T-helper 9 cell (primary cell): ENCODE measurements at places on chromosomes 11 and 22.
A peak's percentile ranks its signal among the peaks of the same experiment; 100 is the strongest.

DNA sequence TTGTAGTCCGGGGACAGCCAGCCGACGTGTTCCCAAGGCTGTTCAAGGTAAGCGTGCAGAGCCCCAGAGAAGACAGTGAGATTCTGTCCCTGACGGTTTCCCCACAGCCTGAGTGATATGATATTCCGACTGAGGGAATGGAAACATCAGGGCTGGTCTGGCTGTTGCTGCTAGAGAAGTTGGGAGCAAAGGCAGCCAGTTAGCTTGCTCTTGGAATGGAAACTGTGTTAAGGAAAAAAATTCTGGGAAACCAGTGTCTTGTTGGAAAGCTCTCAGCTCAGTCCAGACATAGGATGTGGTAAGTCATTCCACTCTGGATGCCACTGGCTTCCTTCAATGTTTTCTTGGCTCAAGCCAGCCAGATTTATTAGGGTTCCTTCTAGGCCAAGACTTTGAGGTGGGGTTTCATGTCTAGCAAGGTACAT is 8.8 kb downstream of the CRY2 start:
- no peak for DNase-seq

- DNase-seq: no peak
These were observed 11.3 kb upstream of the CTSC start for GRCh38 chr11:88348870-88349269.

DNA sequence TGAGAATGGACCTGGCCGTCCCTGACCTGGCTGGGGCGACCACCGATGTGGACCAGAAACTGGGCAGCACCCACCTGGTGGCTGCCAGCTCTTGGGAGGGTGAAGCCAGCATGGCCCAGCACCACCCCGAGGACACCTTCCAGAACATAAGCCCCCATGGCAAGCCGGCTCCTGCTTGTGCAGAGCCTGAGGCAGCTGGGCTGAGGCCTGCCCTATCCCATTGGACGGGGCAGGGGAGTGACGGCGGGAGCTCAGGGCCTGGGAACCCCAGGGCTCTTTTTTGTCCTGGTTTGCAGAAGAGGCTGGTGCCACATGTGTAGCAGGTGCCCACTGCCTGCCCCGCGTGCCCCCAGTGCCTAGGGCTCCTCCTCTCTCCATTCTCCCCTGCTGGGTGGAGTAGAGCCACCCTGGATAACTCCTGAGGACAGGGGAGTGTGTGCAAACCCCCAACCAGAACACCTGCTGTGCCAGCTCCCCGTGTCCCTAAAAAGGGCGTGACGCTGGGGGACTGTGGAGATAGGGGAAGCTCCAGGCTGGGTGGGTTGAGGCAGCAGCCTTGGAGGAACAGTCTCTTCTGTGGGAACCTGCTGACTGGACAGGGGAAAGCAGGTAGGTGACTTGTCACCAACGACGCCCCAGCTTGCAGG is 11.9 kb downstream of the DUSP8 start:
- no peak for DNase-seq

DNA sequence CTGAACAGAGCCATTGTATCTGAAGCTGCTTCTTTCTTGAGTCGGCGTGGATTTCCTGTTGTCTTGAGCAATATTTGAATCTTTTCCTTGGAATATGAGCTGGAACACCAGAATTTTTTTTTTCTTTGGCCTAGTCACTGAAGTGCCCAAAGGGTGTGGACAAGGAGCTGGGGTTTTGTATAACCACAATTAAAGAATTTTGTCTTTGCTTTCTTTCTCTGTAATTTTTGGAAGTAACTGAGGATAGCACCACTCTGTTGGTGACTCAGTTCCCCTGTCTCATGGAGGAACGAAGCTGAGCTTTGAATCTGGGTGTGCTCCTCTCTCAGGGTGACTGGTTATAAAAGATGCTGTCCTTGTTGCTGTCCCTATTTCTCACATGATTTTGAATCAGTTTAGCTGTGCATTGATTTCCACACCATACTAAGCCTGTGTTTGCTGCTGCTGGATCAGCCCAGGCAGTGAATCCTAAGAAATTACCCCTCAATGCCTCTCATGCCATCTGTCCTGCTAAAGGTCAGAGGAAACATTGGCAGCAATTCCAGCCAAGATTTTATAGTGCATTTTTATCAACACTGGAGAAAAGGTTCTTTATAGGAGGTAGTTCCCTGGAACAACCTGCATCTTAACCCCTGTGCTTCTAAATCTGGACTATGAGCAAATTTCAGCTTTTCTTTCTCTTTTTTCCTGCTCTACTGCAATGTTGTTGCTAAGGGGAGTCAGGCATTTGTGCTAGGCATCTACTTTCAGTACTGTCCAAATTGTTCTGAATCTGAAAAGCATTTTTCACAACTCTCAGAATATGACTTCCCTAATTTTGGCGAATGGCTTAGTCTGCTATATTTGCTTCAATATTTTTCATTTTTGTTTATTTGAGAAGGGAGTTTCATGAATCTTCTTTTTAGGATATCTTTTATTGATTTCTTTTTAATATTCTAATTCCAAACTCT is 540.8 kb downstream of the SOX6 start:
- DNase-seq: no peak

GRCh38 chr11:22677153-22677903 is 10.9 kb downstream of the GAS2 start:
- DNase-seq: no peak

DNA sequence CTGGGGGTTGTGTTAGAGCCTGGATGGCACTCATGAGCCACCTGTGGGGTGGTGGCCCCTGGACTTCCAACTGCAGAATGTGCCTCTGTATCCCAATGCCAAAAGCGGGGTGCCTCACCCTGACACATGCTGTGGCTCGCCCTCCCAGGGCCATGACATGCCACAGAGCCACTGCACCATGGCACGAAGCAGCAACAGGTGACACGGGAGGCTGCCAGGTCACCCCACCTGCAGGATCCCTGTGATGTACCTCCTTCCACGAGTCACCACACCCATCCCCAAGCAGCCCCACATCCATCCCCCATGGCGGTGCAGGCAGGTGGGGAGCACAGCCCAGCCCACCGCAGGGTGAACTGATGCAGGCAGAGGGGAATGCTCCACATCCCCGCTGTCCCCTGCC is 14.8 kb downstream of the NECTIN1 start:
- DNase-seq: no peak

GRCh38 chr11:92222701-92223100 is 1.9 kb upstream of the FAT3 start:
- no peak for DNase-seq

DNA sequence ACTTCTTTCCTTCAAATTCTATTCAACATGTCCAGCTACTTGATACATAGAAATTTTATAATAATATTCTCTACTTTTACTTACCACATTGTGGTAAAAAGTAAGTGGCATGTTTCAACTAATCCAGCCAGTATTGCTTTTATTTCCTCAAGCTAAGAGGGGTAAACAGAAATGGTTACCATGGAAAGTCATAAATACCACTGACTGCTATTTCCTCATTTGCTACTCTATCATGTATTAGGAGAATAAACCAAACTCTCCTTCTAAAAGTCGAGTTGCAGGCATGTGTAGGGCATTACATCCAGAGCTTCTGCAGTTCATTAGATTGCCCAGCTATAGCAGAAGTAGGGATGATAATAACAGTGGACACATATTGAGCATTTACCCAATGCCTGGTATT is 208.4 kb downstream of the MAML2 start:
- no peak for DNase-seq

DNA sequence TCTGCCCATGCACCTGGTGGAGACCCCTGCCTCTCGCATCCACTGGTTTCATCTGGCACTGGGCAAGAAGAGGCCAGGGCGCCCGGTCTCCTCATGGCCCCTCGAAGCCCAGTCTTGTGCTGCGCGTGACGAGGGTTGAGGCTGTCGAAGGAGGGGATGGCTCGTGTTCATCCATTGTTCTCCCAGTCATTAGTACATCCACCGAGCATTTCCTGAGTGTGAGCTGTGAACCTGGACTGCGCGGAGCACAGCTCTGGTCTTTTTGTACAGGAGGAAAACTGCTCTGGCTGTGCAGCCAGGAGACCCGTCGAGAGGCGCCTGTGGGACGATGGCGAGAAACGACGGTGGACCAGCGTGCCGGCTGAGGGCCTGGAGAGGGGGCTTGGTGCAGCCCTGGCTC is 6.8 kb downstream of the CACNA1I start:
- DNase-seq: no peak

DNA sequence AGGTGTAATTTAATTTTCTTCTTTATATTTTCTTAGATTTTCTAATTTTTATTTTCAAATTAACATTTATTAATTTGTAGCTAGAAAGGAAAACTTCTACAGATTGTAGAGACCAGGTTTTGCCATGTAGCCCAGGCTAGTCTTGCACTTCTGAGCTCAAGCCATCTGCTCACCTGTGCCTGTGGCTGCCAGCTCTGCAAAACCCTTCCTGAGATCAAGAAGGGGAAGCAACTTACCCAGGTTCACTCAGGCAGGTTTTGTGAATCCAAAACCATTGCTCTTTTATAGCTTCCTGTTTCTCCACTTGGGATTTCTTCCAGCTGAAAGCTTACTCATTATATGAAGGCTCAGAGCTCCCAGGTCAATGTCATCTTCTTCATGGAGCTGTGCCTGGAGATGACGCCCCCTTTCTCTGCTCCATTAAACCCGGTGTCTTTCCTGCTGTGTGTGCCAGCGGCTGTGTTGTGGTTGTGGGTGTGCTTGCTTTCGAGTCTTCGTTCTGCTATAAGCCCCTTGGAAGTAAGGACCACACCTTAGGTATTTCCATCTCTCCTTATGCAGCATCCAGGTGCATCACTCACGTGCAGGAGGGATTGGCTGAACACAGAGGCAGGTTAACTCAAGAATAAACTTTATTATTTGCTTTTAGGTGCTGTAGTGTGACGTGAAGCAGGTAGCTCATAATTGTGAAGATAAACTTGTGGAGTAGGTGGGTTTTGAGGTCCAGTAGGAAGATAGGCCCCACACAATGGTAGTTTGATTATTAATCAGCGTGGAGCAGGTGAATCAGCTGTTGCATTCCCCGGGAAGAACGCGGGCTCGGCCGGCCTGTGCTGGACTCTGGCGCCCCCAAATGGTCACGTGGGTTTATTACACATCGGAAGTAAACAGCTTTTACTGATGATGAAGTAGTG is 42.2 kb upstream of the INCENP start:
- peak; percentile 82 for DNase-seq
